ENCODE measurements at places on chromosomes 1 and 21.

DNA sequence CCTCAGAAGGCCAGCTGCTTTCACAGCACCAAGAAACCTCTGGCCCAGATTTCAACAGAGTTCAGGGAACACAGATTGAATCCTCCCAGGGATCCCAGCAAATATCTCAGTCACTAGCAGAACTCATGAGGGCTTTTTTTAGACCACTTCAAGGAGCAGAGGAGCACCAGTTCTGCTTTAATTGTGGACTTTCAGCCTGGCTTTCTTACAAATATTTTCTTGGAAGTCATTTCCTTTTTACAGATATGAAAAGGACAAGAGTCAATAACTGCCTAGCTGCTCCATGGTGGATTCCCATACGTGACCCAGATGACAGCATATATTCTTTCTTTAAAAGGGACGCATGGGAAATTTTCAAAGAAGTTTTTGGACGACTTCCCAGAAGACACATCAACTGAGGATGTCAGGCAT lies 6.4 kb upstream of the LRRC8B start:
- DNase-seq: no peak

GRCh38 chr21:42678618-42679295 lies 25.3 kb downstream of the PDE9A start:
- DNase-seq: no peak

DNA sequence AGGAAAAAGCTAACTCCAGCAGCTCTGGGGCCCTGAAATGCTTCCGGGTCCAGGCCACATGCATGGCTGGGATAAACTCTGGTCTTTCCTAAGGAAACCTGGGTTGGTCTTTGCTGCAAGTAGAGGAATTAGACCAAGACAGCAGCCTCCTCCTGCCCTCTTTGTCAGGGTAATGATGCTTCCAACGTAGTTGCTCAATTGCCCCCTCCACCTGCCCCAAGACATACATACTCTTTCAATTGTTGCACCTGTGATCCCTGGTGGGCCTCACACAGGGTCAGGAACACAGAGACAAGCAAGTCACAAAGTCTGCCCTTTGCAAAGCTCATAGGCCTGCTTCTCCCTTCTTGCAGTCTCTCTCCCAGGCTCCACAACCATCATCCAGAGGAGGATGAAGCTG lies 41.9 kb upstream of the GRIK3 start:
- DNase-seq: no peak

GRCh38 chr1:207998691-207999090 lies 87.8 kb upstream of the CD34 start:
- DNase-seq: no peak

DNA sequence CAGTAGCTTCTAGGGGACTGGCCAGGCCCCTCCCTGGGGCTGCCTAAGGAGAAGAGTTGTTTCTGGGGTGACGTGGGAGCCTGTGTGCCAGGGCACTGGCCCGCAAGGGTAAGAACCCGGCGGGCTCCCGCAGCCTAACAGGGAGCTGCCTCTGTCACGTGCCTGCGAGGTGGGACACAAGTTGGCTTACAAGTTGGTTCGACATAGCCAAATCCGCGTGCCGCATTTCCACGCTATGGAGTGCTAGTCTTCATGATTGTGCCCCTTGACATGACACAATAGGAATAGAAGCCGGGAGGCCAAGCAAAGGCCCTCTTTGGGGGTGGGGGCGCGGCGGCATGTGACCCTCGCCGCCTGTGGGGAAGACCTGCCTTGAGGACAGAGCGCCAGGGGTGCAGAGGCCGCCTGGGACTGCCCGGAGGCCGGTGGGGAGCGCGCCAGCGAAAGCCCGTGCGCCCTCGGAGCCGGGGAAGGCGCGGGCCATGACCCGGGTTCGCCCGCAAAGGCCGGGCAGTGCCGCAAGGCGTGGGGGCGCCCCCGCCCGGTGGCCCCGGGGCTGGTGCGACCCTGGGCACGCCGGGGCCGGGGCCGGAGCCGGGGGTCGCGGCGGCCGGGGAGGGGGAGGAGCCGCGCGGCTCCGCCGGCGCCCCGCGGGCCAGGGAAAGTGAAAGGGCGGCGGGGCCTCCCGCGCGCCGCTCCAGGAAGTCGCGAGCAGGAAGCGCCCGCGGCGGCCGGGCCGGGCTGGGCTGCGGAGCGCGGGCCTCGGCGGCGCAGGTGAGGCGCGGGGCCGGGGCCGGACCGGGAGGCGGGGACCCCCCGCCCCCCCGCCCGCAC lies at the start of gene SLC37A1:
SLC37A1 (plus strand) TSS at position 702 of the 834 bp plus-strand sequence. CDS start 4,603 bp downstream, outside the sequence.
- DNase-seq: peak; percentile 18

DNA sequence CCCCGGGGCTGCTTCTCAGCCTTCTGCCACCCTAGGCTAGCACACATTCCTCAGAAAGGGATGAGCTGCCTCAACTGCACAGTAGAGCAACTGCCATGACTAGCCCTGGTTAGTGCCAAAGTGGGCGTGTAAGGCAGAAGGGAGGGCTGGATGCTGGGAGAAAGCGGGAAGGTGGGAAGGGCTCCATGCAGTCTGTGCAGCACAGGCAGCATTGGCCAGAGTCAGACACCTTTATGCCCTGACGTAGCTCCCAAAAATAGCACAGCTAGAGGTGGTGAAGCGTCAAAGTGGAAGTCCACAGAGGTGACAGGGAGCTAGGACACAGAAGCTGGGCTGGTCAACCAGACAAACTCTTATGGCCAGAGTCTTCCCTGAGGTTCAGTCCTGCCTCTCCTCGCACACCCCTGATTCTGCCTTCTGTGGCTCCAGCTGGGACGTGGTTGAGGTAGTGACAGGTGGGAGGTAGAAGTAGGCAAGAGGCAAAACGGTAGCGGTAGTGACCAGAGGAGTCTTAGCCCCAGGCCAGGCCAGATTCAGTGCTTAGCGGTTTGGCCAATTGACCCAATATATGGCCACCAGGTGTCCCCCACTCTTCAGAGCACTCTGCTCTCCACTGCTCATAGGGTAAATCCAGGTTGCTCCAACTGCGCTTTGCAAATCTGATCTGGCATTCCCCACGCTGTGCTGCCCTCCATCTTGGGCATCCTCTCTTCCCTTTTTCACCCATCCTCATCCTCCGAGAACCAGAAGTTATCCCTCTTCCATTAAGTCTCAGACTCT lies 45.6 kb downstream of the DDX20 start:
- DNase-seq: no peak

DNA sequence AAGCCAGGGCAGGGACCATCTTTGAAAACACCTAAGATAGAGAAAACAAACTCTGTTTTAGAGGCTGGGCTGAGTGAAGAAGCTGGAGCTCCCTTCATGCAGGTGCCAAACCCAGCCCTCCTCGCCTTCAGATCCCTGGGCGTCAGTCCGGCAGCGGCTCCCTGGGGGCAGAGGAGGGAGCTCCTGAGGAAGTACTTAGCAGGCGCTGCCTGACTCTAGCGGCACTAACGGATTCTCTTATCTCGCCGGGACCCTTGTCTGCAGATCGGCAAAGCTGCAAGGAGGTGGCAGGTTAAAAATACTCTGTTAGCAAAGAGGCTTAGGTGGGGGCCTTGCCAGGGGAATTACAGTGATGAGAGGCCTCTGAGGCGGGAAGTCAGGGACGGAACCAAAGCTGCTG lies 79.6 kb downstream of the PLXNA2 start:
- no peak for DNase-seq

DNA sequence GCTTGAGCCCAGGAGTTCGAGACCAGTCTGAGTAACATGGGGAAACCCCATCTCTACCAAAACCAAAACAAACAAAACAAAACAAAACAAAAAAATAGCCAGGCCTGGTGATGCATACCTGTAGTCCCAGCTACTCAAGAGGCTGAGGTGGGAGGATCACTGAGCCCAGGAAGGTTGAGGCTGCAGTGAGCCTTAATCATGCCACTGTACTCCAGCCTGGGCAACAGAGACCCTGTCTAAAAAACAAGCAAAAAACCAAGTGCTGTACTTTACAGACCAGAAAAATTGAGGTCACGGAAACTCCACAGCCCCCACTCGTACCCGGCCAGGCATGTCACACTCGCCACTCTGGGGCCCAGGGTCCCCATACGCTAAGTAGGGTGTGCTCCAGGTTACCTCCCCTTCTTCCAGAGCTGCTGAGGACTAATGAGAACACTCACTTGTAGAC lies 22.9 kb downstream of the ATP2B4 start:
- no peak for DNase-seq

- peak; percentile 49 for DNase-seq
These were observed 5.4 kb downstream of the VPS45 start for GRCh38 chr1:150072959-150073358.

DNA sequence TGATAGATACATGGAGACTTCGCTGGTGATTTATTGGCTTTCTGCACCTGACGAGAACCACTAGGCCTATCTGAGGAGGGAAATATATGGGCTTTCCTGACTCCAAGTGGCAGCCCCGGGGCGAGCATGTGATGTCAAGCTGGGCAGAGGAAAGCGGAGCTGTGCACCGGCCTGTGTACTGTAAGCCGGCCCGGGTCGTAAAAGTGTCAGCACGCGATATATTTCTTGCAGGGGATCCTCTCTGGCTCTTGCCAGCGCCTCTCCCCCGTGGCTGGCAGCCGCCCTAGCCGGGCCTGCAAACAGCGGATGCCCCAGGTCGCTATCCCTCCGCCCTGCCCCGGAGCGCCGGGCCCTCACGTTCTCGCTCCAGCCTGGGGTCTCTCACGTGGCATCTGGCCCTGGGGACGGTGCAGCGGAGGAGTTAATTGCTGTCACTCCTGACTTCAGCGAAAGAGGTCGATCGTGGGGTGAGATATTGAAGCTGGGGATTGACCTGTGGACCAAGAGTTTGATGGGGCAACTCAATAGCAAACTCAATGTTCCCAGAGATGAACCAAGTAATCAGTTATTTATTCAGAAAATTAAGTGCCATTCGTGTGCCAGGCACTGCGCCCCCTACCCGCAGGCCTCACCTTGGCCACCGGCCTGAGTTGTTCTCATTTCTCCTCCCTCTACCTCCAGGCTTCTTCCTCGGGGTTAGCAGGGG lies 41.0 kb upstream of the HAO2 start:
- peak; percentile 47 for DNase-seq

DNA sequence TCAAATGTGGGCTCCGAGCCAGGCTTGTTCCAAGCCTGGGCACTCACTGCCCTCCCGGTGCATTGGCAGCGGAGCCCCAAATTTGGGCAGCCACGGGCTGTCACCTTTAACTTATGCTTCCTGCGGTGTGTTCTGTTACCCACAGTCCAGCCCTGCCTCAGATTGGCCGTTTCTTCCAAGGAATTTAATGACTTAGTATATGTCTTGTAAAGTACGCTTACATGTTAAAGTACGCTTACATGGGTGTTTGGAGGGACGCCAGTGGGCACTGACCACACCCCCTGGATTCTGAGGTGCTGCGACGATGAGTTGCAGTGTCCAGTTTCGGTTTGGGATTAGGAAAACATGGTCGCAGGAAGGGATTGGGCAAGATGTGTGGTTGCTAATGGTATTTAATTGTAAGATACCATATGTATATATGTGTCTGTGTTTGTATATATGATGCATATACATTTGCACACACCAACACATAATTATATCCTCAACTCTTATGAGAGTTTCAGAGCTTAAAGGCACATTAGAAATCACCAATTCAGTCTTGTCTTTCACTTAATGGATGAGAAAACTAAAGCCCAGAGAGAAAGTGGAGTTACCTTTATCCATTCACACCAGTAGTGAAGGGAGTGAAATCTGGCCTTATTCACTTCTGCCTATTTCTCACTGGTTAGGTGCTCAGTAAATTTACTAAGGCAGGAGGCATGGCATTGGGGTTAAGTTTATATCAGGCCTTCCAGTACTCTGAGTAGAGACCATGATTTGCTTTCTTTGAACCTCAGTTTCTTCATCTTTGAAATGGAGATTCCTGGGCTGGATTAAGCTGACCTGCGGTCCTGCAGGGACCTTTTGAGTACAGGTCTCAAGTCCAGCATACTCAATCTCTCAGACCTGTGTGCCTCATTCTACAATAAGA lies 1.0 kb downstream of the SMYD2 start:
- no peak for DNase-seq

DNA sequence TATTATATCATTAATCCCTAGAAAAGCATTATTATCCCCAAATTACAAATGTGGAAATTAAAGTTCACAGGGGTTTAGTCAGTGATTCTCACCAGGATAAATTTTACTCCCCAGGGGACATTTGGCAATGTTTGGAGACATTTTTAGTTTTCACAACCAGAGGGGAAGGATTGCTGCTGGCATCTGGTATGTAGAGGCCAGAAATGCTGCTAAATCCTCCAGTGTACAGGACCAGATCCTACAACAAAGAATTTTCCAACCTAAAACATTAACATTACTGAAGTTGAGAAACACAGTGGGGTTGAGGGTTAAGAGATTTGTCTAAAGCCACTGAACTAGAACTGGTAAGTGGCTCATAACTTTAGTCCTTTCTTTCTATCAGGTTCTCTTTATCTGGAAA lies 162.0 kb upstream of the SYT6 start:
- DNase-seq: no peak

Measured in stimulated activated naive CD4-positive, alpha-beta T cell (primary cell).